Effector CD4-positive, alpha-beta T cell (primary cell): ENCODE measurements at places on chromosomes 13 and 19.

GRCh38 chr13:99590519-99591011 lies 89.3 kb downstream of the TM9SF2 start:
- DNase-seq, result no peak

DNA sequence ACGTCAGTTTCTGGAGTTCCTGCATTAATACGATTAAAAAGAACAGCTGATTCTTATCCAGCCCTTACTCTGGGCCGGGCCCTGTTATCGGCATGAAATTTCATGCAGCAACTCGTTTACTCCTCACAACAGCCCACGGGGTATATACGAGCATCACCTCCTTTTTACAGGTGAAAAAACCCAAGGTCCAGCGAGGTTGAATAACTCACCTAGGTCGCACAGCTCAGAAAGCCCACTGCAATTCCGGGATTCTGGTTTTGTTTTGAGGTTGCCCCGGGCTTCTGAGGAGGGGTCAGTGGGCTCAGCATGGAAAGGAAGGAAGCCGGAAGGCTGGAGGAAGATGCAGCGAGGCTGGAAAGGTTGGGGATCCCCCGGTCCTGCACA lies 577 bp upstream of the ACP7 start:
- DNase-seq, result no peak

DNA sequence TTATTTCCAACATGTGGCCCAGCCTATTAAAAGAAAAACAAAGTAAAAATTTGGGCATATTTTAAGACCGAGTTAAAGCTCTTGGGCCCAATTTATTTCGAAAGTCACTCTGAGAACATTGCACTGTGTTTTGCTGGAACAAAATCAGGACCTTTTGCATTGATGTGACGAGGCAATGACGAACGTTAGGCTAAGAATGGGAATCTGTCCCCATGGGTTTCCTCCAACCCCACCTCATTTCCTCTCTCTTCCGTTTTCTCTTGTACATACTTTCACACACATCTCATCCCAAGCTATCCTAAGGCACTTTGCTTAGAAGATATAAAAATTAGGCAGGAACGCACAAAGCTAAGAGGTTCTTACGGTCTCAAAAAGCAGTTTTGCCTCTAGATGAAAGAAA lies 22.1 kb downstream of the EDNRB start:
- no peak for DNase-seq

DNA sequence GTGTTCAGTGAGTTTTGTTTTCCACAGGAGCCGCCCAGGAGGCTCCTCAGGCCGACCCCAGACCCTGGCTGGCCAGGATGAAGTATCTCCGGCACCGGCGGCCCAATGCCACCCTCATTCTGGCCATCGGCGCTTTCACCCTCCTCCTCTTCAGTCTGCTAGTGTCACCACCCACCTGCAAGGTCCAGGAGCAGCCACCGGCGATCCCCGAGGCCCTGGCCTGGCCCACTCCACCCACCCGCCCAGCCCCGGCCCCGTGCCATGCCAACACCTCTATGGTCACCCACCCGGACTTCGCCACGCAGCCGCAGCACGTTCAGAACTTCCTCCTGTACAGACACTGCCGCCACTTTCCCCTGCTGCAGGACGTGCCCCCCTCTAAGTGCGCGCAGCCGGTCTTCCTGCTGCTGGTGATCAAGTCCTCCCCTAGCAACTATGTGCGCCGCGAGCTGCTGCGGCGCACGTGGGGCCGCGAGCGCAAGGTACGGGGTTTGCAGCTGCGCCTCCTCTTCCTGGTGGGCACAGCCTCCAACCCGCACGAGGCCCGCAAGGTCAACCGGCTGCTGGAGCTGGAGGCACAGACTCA lies 12.9 kb downstream of the B3GNT3 start:
- no peak for DNase-seq

GRCh38 chr13:86870444-86870843 lies 800.7 kb upstream of the SLITRK5 start:
- no peak for DNase-seq

- peak; percentile 97 for DNase-seq
Measured at GRCh38 chr19:1074544-1075283, 7.7 kb downstream of the ARHGAP45 start.

- no peak for DNase-seq
Measured at GRCh38 chr19:33676999-33677665, 55.4 kb downstream of the CHST8 start.

DNA sequence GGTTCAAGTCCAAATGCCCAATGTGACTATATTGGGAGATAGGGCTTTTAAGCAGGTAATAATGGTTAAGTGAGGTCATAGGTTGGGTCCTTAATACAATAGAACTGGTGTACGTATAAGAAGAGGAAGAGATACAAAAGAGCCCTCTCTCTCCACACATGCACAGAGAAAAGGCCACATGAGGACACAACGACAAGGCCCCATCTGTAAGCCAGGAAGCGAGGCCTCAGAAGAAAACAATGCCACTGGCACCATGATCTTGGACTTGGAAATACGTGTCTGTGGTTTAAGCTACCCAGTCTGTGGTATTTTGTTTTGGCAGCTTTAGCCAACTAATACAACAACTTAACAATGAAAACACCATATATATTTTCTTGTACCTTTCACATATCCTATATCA lies 23.4 kb upstream of the RFC3 start:
- DNase-seq, result no peak

DNA sequence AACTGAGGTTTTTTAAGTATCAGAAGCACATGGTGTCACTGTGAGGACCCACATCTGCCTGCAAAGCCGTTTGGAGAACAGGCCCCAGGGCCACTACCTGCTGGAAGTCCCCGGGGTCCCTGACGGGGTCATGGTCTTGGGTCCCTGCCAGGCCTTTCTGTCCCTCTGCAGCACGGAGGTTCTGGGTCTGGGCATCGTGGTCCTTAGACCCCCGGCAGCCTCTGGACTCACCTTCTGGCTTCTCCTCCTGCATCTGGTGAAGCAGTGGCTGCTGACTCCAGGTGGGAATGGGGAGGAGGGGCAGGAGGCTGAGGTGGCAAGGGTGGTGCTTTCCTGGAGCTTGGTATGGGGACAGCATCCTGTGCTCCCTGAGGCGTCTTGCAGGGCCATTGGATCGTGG lies 198.6 kb downstream of the TEX29 start:
- DNase-seq, result no peak

DNA sequence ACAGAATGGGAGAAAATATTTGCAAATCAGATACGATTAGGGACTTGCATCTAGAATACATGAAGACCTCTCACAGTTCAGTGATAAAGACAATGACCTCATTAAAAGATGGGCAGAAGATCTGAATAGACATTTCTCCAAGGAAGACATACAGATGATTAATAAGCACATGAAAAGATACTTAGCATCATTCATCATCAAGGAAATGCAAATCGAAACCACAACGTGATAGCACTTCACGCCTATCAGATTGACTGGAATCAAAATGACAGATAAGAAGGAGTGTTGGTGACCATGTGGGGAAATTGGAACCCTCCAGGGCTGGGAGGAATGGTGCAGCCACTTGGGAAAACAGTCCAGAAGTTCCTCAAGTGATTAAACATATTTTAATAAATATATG lies 25.8 kb downstream of the CFAP97D2 start:
- no peak for DNase-seq

DNA sequence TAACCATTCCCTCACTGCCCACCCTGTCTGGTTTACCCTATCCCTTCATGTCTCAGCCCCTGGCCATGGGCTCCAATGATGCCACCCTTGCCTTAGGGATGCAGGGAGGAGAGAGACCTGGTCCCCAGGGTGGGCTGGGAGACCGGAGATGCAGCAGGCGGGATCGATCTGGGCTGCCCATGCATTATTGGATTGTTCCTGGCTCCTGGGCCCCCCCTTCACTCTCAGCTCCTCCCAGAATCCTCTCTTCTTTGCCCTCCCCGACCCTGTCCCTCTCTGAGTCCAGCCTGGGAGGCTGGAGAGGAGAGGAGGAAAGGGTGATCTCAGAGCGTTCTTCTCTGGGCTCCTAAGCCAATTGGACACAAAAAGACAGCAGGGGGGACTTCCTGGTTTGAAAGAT lies 5.8 kb downstream of the KASH5 start:
- no peak for DNase-seq

DNA sequence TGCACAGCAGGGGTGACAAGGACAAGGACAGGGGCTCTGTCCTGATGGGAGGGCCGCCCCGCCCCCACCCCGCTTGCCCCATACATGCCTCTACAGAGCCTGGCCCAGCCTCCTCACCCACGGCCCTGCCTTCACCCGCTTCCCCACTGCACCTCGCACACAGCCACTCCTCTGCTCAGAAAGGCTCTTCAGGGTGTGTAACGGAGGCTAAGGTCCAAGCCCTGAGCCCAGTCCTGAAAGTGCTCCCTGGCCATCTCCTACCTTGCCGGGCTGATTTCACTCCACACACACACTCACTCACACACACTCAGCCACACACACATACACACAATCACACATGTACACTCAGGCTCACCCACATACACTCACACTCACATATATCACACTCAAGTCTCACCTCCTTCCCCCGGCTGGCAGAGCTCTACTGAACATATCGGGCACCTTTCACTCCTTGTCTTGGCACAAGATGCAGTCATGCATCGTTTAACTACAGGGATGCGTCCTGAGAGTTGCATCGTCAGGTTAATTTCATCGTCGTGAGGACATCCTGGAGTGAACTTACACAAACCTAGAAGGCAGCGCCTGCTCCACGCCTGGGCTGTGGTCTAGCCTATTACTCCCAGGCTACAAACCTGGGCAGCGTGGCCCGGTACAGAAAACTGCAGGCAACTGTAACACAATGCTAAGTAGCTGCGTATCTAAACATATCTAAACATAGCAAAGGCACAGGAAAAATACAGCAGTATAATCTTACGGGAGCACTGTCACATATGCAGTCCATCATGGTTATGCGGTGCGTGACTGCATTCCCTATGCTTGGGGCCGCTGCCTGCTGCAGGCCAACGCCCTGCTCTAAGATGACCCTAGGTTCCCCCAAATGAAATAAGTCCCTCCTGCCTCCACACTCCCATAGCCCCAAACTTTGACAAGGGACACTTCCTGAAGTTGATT lies 13.1 kb downstream of the EPS15L1 start:
- DNase-seq, result no peak

DNA sequence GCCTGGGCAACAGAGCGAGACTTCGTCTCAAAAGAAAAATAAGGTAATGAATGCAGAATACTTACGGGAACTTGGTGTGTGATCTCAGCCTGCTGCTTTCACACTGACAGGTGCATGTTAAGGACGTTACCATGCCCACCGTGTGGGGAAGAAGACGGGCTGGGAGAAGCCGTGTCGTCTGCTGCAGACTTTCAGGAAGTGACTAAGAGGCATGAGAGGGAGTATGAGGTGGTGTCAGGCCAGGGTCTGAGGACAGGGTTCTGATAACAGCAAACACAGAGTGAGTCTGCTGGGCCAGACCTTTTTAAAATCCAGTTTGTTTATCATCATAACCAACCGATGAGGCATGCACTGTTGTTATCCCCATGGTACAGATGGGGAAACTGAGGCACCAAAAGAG lies 13.6 kb upstream of the GALP start:
- no peak for DNase-seq

GRCh38 chr19:869245-870177 lies 10.0 kb downstream of the CFD start:
- DNase-seq, result no peak

DNA sequence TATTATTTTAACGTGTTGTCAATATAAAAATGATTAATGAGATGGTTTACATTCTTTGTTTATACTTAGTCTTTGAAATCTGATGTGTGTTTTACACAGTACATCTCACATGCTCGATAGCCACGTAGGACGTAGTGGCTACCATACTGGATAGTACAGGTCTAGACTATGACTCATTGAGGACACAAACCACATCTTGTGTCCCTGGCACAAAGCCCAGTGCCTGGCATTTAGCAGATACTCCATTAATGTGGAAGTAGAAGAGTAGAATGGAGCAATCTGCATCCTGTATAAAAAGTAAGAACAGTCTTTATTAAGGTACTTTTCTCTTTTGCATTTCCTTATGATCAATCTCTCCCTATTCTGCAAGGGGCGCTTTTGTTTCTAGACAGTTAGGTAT lies 49.0 kb upstream of the FRY start:
- DNase-seq, result no peak

- no peak for DNase-seq
Measured at GRCh38 chr13:46961719-46962118, 64.9 kb upstream of the HTR2A start.

- peak; percentile 12 for DNase-seq
Measured at GRCh38 chr13:42396501-42396900, 124.5 kb downstream of the AKAP11 start.

DNA sequence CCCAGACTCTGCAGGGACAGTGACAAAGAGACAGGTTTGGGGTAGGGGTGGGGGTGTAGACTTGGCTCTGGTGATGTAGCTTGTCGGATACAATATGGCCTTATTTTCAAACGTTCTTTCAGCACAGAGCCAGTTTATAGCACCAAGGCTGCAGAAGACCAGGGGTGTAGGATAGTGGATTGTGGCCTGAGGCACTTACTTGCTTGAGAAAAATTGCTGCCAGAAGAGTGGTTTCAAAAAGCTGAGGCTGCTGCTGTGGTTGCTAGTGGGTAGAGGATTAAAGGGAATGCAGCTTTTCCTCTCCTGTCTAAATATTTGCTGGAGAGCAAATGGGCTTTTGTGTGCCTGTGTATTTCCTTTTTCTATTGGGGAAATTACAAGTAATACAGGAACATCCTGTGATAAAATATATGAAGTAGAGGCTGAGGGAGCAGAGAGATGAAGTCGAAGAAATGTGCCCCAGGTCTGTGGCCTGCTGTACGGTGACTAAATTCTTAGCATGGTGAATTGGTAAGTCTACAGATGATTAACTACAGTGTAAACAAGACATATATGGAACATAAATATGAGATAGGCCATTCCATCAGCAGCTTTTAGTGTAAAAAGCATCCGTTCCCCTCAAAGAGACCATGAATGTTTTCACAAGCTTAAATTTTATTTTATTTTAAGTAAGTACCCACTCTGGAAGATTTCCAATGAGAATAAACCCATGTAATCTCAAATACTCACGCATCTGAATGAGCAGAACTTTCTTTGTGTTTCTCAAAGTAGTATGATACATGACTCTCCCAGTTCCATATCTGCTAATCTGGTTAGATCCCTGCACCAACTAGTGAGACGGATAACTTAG lies 112.9 kb downstream of the LRCH1 start:
- no peak for DNase-seq

DNA sequence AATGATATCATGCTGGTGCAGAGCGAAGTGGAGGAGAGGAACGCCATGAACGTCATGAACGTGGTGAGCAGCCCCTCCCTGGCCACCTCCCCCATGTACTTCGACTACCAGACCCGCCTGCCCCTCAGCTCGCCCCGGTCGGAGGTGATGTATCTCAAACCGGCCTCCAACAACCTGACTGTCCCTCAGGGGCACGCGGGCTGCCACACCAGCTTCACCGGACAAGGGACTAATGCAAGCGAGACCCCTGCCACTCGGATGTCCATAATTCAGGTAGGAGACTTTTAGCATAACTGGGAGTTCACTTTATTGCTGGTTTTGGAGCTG lies 3.3 kb downstream of the PCDH17 start:
- DNase-seq, result no peak

DNA sequence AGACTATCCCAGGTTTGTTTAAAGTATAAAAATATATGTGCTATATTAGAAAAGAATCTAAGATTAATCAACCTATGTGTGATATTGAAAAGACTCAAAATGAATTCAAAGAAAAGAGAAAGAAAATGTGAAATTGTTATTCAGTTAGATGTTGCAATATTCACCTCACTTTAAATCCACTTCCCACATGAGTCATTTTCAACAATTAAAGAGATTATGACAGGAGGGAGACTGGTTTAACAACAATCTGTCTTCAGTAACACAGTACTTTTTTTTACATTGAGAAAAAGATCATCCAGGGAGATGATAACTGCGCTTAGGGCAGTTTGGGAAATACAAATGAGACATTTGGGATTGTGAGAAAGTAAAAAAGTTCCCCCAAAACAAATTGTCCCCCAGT lies 1246.2 kb downstream of the SLITRK1 start:
- no peak for DNase-seq

GRCh38 chr13:28607187-28607955 lies 51.6 kb upstream of the POMP start:
- no peak for DNase-seq
